Stimulated activated CD4-positive, alpha-beta T cell treated with anti-CD3 and anti-CD28 coated beads, Interleukin-1b, Interleukin-23, amount 100 ng/mL, for 1 hour (primary cell): ENCODE measurements at places on chromosomes 2 and 18.

DNA sequence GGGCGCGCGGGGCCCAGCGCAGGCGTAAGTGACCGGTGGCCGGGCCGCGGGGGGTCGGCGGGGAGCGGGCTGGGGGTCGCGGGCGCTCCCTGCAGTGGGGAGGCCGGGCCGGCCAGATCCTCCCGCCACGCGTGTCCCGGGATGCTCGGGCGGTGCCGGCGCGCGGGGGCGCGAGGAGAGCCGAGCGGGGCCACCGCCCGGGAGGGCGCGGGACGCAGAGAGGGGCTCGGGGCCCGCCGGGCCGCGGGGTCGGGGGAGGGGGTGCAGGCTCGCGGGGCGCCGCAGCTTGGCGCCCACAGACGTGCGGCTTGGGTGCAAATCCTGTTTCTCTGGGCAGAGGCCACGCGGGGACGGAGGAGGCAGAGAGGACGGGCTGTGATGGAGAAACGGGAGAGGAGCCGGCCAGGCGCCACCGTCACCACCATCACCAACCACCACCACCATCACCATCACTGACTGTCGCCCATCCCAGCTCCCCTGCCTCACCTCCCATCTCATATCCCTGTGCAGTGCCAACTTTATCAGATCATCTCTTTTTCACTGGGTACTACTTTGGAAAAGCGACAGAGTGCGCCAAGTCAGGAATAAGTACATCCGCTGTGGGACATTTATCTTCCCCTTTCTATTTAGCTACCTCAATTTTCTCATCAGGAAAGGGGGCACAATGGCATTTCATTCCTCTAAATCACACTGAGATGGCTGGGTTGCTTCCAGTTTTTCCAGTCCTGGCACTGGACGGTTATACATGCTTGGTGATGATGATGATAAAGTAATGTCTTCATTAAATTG, 97.2 kb upstream of the GPR45 start:
- no peak for DNase-seq

DNA sequence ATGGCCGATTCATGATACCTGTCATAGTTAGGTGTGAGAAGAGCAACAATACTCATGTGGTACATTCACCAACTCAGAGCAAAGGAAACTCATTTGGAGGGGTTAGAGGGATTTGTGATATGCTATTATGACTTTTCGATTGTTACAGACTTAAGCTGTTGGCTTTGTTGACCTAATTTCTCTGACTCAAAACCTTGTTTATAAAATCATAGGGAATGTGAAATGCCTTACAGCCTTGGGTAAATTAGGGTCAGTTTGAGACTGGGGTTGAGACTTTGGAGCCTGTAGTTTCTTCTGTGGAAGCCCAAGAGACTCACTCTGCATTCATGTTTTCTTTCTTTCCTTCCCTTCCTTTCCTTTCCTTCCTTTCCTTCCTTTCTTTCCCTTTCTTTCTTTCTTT, 261.9 kb downstream of the LRRTM1 start:
- no peak for DNase-seq

- no peak for DNase-seq
Observed at GRCh38 chr2:218095853-218096252, 26.8 kb downstream of the RUFY4 start.

DNA sequence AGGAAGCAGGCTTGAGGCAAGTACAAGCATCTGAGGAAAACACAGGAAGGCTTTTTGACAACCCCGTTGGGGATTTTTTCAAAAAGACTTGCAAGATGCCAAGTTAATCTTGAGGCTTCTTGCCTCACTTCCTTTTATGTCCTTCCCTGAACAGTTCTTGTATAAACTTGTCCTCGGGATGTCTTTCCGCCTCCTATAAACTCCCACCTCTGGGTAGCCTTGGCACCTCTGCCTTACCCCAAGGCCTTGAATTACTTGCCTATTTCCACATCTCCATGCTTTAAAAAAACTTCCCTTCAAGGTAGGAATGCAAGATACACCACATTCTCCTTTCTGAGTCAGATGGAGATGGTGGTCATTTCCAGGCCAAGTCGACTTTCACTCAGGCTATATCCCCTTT, 106.4 kb upstream of the RBBP8 start:
- DNase-seq: no peak

- no peak for DNase-seq
Observed at GRCh38 chr2:32962690-32963089, 15.9 kb downstream of the LTBP1 start.
